ENCODE measurements at places on chromosomes 3 and 15.
A peak's percentile ranks its signal among the peaks of the same experiment; 100 is the strongest.

GRCh38 chr15:68209735-68210408 lies 4.7 kb upstream of the CALML4 start:
- DNase-seq = no peak

GRCh38 chr15:66369773-66370651 lies 13.5 kb upstream of the TIPIN start:
- DNase-seq = peak; percentile 57

DNA sequence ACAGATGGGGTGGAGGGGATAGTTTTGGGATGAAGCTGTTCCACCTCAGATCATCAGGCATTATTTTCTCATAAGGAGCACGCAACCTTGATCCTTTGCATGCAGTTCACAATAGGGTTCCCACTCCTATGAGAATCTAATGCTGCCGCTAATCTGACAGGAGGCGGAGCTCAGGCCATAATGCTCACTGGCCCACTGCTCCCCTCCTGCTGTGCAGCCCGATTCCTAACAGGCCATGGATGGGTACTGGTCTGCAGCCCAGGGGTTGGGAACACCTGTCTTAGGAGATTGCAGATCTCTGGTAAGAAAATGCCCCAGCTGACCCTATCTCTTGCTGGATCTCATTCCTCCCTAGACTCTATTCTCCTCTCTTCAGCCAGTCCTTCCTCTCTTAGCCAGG lies 6.8 kb downstream of the CSTA start:
- DNase-seq = no peak

DNA sequence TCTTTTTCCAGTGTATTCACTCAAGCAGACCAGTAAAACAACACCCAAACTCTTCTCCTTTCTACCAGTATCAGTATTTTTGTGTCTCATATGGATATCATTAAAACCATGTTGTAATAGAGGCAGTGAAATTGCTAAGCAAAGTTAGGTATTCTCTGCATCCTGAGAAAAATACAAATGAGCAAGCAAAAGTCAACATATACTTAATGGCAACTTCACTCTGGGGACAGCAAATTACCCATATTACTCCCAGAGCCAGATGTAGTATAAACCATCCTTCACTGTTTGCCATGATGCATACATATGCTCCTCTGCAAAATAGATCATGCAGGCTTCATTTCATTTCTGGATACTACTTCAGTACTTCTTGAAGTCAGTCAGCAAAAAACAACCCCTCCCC lies 22.1 kb downstream of the UBA5 start:
- no peak for DNase-seq

GRCh38 chr3:39127269-39127907 lies 19.9 kb downstream of the TTC21A start:
- DNase-seq = no peak

GRCh38 chr15:31598620-31599019 lies 272.0 kb downstream of the KLF13 start:
- no peak for DNase-seq

GRCh38 chr3:152909180-152909883 lies 74.4 kb downstream of the P2RY1 start:
- DNase-seq = no peak

GRCh38 chr3:99925584-99926230 lies 108.0 kb downstream of the CMSS1 start:
- DNase-seq = no peak

DNA sequence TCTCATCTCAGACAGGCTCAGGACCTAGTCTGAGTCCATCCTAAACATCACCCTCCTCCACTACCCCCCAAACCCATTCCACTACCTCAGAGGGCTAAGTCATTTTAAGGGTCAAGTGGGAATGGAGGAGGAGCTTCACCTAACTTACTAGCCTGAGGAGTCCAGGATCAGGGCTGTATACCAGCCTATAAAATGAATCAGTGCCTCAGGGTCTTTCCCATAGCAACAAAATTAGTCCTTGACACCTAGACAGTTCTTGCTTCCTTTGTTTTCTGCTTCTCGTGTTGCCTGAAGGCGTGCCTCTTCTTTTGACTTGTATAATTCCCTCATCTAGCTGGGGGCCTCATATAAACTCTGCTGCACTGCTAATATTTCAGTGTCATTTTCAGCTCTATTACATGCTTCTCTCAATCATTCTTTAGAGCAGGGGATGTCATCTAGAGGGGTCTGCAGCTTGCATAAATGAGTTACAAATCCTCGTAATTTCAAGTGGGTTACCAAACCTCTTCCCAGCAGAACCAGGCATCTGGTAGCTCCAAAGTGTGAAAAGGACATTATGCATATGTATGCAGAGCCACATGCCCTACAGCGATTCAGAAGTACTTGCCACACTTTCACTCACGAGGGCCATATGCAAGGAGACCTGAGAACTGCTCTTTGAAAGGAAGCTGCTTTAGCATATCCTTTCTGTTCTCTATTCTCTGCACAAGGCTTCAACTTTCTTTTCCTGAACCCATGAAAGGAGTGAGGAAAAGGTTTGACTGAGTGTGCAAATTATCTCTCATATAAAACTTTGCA lies 311.7 kb upstream of the SEMA6D start:
- no peak for DNase-seq

GRCh38 chr3:43132870-43133636 lies 27.2 kb upstream of the POMGNT2 start:
- DNase-seq = no peak

- DNase-seq = no peak
These were observed 12.0 kb upstream of the SETD5 start for GRCh38 chr3:9385187-9386077.

- no peak for DNase-seq
These were observed 71.5 kb downstream of the ZMAT3 start for GRCh38 chr3:179000144-179000543.

DNA sequence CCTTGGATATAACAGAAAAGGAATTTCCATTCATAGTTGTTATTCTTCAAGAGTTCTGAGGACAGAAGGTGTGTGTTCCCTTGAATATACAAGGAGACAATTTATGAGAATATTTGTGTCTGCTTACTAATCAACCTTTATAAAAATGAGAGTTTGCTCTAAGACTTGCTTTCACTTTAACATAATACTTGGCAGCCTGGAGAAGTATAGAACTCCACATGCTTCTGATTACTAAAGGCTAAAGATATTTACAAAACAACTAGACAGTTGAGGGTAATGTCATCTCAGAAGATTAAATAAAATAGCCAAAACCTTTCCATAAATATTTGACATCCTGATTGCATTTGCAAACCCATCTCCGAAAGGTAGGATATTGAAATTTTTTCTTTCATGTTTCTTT lies 727.1 kb upstream of the NAALADL2 start:
- no peak for DNase-seq

DNA sequence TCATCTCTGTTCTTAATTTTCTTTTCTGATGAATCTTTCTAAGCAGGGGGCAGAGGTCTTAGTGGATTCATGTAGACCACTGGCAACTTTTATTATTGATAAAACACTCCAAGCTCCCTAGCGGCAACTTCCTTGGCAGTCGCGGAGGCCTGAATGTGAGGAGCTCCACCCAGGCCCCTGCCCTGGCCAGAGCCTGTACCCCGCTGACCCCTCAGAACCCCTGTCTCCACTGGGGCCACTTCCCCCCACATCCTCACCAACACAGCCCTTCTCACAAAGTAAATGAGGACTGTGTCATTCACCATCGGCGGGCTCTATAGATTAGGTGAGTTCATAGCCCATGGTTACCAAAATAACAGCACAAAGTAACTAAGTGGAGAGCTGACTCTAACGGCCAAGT lies 111.6 kb downstream of the TPRA1 start:
- DNase-seq = no peak

- DNase-seq = peak; percentile 83
These were observed at the start of gene VWA5B2 for GRCh38 chr3:184229394-184230080. Gene VWA5B2 (plus strand): TSS chr3:184229585. CDS start chr3:184230529, 944 bp downstream.

- DNase-seq = no peak
These were observed 103.8 kb downstream of the GALK2 start for GRCh38 chr15:49273734-49274318.

DNA sequence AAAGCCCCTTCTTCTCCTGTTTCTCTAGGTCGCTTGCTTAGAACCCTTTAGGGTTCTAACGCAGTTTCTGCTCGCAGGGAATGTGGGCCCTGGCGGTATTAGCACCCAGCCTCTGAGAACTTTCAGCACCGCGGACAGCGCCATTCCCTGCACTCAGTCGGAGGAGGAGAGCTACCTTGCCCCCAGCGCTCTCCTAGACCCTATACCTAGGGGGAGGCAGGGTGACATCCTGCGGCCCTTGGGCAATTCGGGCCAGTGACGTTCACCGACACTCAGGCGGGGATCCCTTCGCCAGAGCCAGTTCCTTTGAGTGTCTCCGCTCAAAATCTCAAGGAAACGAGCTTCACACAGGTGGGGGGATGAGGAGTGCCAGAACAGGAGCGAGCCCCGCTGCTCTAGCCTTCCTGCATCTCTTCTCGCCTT lies 1.3 kb downstream of the SLC7A14 start:
- DNase-seq = peak; percentile 85

DNA sequence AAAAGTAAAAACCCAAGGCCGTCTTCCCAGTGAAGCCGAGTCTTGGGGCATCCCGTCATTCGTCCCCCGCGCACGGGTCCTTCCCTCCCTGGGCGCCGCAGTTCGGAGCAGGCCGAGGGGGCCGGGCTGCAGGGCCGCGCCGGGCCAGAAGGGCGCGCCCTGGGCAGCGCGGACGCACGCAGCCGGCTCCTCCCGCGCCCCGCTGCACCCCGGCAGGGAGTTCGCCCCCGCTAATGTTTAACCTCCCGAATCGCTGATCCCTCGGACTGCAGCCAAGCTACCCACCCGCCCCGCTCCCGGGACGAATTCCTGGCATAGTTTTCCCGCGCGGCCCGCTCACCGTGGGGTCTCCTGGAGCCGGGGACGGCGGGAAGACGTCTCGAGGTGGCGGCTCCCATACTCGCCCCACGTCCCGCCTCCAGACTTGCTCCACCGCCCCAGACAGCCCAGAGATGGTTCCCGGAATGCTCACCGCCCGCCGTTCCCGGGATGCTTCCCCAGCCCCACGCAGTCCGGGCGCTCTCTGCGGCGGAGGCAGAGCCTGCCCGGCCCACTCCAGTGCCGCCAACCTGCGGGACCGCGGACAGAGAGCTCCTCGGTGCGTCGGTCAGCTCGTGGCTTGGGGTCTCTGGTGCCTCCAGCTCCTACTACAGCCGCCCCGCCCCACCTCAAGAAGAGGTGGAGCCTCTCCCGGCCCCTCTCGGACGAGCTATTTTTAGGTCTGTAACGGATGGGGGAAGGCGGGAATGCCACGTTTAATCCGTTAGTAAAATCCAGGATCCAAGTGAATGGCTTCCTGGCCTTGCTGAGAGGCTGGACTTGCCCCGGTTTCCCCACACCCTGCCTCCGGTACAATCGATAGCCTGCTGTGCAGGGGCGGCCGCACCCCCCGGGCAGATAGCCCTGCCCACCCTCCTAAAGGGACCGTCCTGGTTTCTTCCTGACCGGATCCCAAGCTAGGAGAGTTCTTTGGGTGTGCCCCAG lies at the start of gene DZIP1L:
Gene DZIP1L, minus strand, starts transcription at position 621 of the 984 bp plus-strand sequence. CDS start 11,637 bp downstream, outside the sequence.
- DNase-seq = peak; percentile 74

GRCh38 chr3:33717866-33718594 lies at the start of gene CLASP2:
Gene CLASP2 (minus strand): TSS chr3:33718254. CDS start chr3:33718002, 252 bp downstream.
- peak; percentile 93 for DNase-seq

- no peak for DNase-seq
These were observed 199.6 kb upstream of the CHRM5 start for GRCh38 chr15:33768670-33769190.

DNA sequence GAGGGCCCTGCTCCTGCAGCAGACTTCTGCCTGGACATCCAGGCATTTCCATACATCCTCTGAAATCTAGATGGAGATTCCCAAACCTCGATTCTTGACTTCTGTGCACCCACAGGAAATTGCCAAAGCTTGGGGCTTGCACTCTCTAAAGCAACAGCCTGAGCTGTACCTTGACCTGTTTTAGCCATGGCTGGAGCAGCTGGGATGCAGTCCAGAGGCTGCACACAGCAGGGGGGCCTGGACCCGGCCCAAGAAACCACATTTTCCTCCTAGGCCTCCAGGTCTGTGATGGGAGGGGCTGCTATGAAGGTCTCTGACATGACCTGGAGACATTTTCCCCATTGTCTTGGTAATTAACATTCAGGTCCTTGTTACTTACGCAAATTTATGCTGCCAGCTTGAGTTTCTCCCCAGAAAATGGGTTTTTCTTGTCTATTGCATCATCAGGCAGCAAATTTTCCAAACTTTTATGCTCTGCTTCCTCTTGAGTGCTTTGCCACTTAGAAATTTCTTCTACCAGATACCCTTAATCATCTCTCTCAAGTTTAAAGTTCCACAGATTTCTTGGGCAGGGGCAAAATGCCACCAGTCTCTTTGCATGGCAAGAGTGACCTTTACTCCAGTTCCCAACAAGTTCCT lies 11.8 kb upstream of the MYO5A start:
- no peak for DNase-seq

DNA sequence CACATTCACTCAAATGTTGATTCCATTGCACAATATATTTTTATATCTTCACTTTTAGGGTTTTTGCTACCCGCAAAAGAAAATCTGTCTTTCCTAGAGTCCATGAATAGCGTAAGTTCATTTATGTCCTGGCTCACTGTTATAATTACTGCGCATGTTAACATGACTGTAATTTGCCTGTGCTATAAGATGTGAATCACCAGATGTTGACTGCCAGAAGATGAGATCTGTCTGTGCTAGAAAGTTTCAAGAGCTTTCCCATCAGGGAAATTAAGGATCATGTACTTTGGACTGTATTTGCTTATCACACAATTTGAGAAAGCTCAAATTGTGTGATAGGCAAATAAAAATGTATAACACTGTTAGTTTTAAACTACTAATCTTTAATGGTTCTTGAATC lies 322.5 kb downstream of the CHL1 start:
- no peak for DNase-seq

- DNase-seq = no peak
These were observed 14.4 kb upstream of the STARD5 start for GRCh38 chr15:81338170-81339007.

- no peak for DNase-seq
These were observed 1.8 kb downstream of the GRK7 start for GRCh38 chr3:141764986-141765385.

DNA sequence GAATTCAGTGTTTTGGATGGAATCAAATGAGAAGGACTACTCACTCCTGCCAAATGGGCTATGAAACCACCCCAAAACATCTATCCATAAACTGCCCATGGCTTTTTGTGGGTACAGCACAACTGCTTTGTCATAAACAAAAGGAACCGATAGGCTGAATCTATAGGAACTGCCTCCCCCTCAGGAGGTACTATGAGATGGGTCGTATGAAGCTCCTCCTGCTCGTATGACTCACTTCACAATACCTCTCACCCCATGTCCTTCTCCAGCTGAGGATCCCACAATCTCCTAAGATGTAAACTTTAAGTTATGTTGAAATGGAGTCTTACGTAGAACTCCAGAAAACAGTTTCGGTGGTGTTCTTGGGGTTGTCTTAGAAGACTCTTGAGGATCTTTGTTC lies 129.9 kb upstream of the SAMMSON start:
- no peak for DNase-seq

GRCh38 chr3:172138792-172139507 lies 99.6 kb downstream of the FNDC3B start:
- no peak for DNase-seq

DNA sequence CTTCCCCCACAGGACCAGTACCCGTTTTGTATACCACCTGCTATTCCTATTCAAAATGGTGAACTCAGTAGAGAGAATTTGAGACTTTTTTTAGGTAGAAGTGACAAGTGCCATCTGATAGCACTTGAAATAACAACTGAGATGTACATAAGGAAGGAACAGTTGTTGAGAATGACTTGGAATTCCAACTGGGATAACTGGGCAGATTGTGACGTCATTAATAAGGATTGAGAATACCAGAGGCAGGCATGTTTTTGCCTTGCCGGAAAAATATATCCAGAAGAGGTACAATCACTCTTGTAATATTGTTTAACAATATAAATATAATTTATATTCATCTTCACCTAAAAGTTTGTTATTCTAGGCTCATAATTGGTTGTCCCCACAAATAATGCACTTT lies 454.1 kb upstream of the RGMA start:
- DNase-seq = no peak

Data from activated CD8-positive, alpha-beta memory T cell treated with anti-CD3 and anti-CD28 coated beads, Interleukin-2, amount 50 U/mL, for 48 hours (primary cell).